ENCODE measurements at places on chromosomes 4 and X.

GRCh38 chr4:140326395-140326993 lies 47.0 kb upstream of the SCOC start:
- DNase-seq: peak; percentile 73

GRCh38 chr4:68021185-68021584 lies 57.9 kb upstream of the TMPRSS11A start:
- DNase-seq: peak; percentile 0

- no peak for DNase-seq
These were observed 82.0 kb upstream of the FREM3 start for GRCh38 chr4:143782521-143782920.

- no peak for DNase-seq
These were observed 22.4 kb upstream of the NEIL3 start for GRCh38 chr4:177287255-177287654.

GRCh38 chr4:154526151-154526550 lies 24.0 kb downstream of the PLRG1 start:
- no peak for DNase-seq

- no peak for DNase-seq
These were observed 47.8 kb downstream of the SHISA3 start for GRCh38 chr4:42445038-42445437.

DNA sequence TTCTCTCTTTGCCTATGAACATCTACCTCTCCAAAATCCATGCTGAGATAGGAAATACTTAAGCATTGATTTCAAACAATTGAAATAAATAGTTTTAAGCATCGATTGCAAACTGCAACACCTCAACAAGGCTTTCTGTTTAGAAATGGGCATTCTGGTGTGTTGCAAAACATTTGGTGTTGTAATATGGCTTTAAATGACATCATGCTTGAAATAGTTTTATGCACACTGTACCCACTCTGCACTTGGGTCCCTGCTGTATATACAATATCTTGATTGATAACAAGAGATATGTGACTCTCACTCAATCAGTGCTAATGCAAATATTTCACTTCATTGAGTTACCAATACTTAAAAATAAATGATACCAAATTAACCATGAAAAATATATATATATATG lies 964.9 kb upstream of the GRIA3 start:
- DNase-seq: no peak

GRCh38 chr4:95898226-95898625 lies 58.3 kb downstream of the PDHA2 start:
- no peak for DNase-seq

DNA sequence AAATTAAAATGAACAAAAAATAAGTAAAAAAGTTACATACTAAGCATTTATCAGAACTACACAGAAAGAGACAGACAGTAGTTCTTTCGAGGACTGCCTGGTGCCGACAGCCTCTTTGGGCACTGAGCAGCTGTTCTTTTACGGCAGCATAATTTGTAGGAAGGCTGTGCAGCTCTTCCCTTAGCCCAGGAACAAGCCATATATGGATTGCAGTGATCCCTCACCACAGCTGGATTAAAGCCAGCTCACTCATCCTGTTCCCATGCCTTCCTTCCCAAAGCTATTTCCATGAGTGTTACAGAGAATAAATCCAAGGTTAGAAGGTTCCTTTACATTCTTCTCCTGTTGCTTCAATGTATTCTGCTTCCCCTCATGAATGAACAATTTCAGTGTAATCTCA lies 71.7 kb downstream of the DDX60L start:
- peak; percentile 98 for DNase-seq

GRCh38 chr4:112526061-112526460 lies 10.1 kb upstream of the NEUROG2 start:
- no peak for DNase-seq

DNA sequence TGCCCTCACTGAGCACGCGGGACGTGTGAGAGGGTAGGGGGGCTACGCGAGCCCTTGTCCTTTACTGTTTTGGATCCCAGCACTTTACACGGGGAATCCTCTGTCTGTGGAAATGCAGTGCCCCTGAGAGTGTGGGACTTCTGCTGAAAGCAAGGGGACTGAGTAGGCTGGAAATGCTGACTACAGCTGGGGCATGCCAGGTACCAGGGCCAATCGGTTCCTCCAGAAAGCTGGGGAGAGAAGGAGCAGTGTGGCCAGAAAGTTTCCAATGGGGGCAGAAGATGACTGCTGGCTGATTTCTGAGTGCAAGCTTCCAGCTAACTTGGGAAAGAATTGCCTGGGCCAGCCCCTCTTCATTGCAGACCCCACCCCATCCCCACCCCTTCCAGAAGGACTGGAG lies 1.5 kb downstream of the NHSL2 start:
- DNase-seq: no peak

DNA sequence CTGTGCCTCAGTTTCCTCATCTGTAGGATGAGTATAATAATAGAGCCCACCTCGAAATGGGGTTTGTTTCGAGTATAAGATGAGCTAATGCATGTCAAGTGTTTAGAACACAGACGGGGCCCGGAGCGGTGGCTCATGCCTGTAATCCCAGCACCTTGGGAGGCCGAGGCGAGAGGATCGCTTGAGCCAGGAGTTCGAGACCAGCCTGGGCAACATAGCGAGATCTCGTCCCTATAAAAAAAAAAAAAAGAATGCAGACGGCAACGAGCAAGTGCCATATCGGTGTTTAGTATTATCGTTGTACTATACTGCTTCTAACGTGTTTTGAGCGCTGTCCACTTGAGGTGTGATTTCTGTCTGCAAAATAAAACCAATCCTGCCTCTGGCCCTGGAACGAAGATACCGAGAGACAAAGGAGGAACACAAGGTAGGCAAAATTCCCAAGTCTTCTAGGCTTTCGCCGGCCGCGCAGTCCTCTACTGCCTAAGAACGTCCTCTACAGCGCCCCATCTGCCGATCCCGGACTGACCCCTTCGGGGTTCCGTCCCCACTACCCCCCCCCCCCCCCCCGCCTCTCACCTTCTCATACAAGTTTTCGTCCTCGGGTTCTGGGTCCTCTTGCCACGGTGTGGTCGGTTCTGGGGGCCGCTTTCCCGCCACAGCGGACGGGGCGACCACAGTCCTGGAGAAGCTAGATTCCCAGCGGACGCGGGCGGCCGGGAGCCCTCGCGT lies 442 bp downstream of the NDUFB11 start:
- DNase-seq: peak; percentile 31

- DNase-seq: peak; percentile 57
These were observed 1.4 kb upstream of the MAGED1 start for GRCh38 chrX:51891821-51892551.

- DNase-seq: peak; percentile 73
These were observed 392.8 kb upstream of the NR3C2 start for GRCh38 chr4:148834804-148835631.

DNA sequence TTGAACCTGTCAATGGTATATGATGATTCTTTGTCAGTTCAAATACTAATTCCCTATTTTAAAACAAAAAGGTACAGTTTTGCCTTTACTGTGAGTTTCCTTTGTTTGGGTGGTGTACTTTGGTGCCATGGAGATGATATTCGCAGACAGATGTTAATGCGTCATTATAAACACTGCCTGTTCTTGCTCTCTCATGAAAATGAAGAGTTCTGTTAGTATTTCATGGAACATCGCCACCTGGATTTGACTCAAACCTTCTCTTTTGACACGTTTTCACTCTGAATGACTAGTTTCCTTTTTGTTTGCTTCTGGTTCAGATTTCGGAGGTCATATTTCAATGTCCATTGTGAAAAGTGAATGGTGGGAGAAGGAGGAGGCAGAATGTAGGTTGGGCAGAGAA lies 6.9 kb upstream of the CTSO start:
- DNase-seq: peak; percentile 82

DNA sequence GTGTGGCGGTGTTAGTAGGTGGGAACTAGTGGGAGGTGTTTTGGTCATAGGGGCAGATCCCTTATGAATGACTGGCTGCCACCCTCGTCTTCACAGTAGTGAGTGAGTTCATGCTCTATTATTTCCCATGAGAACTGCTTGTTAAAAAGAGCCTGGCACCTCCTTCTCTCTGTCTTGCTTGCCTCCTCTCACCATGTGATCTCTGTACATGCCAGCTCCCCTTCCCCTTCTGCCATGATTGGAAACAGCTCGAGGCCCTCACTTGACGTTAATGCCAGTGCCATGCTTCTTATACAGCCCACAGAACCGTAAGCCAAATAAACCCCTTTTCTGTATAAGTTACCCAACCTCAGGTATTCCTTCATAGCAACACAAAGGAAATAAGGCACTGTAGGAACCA lies 21.7 kb downstream of the PNMA6F start:
- DNase-seq: no peak

DNA sequence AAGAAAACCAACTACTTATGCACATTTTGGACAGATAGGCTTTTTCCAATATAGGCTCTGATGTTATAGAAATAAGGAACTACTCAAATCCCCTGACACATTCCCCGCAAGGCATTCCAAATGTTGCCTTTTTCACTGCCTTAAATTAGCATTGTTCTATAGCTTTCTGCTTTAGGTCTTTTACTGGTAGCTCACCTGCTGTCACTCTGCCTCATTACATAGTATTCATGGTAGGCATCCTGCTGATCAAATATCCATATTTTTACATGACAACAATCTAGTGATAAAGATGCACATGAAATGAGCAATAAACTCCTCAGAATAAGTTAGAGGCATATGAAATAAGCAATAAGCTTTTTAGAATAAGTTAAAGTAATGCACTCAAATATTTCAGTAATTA lies 542.7 kb downstream of the FAM133A start:
- DNase-seq: no peak

DNA sequence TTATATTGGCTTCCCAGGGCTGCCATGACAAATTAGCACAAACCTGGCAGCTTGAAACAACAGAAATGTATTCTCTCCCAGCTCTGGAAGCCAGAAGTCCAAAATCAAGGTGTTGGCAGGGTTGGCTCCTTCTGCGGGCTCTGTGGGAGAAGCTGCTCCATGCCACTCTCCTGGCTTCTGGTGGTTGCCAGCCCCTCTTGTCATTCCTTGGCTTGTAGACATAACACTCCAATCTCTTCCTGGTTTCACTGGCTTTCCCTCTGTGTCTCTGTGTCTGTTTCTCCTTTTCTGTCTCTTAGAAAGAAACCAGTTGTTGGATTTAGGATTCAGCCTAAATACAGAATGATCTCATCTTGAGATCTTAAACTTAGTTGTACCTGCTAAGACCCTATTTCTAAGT lies 85.5 kb downstream of the USP46 start:
- no peak for DNase-seq

DNA sequence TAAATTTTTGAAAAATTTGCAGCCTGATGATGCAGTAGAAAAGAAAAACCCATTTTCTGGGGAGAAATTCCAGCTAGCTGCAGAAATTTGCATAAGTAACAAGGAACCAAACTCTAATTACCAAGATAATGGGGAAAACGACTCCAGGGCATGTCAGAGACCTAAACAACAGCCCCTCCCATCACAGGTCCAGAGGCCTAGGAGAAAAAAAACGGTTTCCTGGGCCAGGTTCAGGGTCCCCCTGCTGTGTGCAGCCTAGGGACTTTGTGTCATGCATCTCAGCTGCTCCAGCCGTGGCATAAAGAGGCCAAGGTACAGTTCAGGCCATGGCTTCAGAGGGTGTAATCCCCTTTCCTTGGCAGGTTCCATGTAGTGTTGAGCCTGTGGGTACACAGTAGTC lies 733.7 kb upstream of the CT83 start:
- DNase-seq: no peak

GRCh38 chr4:132839070-132839469 lies 310.0 kb upstream of the PCDH10 start:
- no peak for DNase-seq

DNA sequence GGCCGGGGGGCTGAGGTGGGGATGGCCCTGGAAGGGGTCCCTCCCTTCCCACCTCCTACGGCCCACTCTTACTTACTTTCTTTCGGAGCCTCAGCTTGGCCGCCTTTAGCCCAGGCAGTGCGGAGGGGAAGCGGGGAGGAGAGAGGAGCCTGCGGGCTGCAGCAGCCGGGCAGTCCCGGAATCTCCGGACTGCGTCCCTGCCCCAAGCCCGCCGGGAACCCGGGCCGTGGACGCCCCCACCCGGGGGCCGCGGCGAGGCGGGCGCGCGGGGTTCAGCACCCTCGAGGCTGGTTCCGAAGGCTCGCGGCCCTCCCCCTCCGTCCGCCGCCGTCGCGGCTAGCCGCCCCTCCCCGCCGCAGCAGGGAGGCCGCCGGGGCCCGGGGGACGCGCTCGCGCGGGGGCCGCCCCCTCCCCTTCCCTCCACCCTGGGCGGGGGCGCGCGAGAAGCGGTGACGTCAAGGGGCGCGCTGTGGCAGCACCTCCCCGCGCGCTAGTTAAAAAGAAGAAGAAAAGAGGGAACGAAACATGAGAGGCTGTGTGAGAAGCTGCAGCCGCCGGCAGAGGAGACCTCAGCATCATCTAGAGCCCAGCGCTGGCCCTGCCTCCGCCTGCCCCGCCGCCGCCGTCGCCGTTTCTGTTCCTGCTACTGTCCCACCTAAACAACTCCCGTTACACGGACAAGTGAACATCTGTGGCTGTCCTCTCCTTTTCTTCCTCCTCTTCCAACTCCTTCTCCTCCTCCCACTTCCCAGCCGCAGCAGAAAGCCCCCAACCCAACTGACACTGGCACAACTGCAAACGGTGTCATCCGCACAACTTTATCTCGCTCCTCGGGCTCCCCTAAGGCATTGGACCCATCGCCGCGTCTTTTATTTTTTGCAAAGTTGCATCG lies at the start of gene HHIP:
HHIP (plus strand) TSS at position 526 of the 892 bp plus-strand sequence. CDS start 520 bp downstream, outside the sequence.
- DNase-seq: peak; percentile 86

- no peak for DNase-seq
These were observed 505.0 kb downstream of the ARAP2 start for GRCh38 chr4:35739308-35739707.

- DNase-seq: no peak
These were observed 615.6 kb downstream of the CENPC start for GRCh38 chr4:66929748-66930147.

DNA sequence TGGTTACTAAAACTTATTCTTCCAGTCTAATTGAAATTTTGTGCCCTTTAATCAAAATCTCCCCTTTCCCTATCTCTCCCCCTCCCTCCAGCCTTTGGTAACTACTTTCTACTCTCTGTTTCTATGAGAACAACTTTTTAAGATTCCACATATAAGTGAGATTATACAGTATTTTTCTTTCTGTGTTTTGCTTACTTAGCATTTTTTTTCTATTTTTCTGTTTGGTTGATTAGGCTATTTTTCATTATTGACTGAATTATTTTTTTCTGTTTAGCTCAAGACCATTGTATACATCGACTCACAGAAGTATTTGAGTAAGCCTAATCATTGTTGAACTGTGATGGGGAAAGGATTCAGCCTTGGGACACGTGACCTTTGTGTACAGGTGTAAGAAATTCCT lies 116.4 kb downstream of the PHEX start:
- DNase-seq: no peak

DNA sequence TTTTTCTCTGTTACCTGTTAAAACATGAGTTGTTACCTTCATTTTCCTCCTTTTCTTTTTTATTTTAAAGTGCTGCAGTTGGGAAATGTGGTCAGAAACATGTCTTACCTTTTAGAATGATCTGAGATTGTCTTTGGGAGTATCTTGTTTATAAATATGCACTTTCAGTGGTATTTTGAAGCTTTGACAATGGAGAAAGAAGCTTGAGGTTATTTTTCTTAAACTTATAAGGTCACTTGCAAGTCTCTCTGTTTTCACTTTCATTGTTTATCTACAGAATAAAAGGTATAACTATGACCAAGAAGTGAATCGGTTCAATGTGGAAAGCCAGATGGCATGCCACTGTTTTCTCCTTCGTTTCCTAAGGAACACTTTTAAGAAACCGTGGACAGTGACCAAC lies 167.5 kb upstream of the SLC7A11 start:
- no peak for DNase-seq
